ENCODE measurements at places on chromosomes 13 and 19. TPM values are rescaled to one million over a fixed set of nuclear protein-coding genes. Genes with fewer than 3 reads are reported as not detected.

DNA sequence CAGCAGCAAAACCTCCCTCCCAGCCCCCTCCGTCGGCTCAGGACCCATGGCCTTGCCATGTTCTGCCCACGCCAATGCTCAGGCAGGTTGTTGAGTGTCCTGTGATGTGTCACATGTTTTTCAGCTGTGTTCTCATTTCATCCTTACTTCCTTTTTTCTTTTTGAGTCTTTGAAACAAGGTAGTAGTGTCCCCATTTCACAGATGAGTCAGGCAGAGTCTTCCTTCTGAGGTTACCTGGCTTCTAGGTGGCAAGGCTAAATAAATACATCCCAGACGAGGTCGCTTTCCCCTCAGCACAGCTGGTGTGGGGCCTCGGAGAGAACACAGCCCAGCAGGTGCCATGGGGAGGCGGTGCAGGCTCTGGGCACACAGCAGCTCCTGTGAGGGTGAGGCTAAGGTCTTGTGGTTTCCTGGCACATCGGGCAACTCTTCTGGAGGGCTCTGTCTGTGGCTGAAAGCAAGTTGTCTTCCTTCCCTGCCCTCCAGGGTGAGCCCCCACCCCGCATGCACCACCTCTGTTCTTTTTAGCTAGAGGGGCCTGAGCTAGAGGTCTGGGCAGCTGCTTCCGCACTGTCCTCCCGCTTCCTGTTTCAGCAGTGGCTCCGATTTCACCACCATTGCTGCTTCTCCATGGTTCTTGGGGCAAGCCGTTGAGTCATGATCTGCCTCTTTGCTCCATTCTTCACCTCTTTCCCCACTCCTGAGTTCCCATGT, 15.1 kb downstream of the PRAM1 start:
- DNase-seq = no peak

GRCh38 chr19:30733826-30734550, 361.8 kb downstream of the ZNF536 start:
- DNase-seq = peak; percentile 56

DNA sequence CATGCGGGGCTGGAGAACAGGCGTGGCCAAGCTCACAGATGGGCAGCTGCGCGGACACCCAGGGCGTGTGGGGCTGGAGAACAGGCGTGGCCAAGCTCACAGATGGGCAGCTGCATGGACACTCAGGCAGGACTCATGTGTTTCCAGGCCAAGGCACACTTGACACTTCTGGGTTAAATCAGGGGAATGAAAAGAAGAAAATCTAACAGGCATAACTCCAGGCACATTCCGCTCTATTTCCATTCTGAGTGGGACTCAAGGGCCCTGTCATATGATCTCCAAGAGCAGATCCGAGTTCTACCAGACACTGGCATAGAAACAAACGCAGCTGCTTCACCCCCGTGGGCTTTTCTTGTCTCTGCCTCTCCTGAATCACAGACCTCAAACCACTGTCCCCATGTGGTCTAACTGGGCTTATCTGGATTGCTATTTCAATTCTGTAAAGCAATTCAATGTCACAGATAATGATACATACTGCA, 17.4 kb upstream of the C13orf46 start:
- no peak for DNase-seq

GRCh38 chr13:61531383-61532065, 115.9 kb upstream of the PCDH20 start:
- no peak for DNase-seq

DNA sequence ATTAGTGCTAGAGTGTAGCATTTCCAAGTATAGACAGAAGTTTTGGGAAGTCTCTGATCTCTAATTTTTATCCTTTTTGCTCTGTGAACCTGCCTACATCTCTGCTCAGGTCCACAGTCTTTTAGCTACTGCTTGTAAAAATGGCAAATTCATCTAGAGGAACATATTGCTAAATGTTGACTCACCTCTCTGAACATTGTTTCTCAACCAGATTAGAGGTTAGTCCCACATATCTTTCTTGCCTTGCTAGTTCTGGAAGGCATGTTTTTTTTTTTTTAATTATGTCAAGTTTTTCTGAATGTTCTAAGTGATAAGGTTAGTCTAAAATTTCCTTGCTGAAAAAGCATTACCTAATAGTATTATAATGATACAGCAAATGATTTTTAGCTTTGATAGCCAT, 2889.6 kb upstream of the PCDH20 start:
- DNase-seq = no peak

- peak; percentile 71 for DNase-seq
Observed at GRCh38 chr19:35732540-35733179, 9.6 kb downstream of the IGFLR1 start.

DNA sequence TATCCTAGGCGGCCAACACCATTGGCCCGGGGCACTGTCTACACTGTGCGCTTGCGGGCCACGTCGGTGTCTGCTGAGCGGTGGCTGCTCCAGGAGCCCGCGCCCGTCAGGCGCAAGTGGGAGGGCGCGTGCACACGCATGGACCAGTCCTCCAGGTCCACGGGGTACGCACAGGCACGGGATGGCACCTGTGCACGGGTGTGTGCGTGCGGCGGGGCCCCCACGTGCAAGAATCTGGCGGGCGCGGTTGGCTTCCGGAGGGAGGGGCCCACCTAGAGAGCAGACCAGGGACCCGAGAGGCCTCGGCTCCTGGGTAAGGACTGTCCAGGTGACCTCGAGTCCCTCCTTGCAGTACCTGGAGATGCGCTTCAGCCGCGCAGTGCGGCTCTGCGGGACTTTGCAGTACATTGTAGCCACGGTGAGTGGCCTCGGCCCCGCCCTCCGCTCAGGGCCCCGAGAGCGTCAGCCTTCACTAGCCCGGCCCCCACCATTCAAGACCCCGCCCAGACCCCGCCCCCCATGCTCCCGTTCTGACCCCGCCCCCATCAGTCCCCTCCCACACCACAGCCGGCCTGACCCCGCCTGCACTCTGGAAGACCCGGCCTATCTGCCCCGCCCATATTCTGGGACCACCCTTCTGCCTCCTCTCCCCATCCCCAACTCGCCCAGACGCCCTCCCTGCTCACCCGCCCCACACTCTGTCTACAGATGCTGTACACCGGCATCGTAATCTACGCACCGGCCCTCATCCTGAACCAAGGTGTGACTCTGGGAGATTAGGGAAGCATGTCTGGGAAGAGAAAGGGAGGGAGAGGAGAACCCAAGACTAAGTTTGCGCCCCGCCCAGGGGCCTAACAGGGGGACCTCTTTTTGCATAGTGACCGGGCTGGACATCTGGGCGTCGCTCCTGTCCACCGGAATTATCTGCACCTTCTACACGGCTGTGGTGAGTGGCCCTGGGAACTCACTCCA, 2.3 kb downstream of the SLC5A5 start:
- DNase-seq = peak; percentile 38

DNA sequence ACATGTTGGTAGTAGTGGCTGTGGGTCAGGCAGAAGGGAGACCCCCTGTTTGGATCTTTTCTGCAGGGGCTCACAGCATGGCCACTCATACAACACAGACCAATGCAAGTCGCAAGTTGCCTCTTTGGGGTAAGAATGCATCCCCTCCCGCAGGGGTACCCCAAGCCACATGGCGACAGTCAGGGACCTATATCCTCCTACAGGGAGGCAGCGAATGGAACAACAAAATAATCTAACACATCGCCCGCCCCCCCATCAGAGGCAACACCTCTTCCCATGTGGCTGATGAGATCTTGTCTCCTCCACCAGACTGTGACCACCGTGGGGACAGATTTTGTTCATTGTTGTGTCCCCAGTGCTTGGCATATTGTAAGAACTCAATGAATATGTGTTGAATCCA, 40.7 kb upstream of the PNMA8B start:
- DNase-seq = no peak

DNA sequence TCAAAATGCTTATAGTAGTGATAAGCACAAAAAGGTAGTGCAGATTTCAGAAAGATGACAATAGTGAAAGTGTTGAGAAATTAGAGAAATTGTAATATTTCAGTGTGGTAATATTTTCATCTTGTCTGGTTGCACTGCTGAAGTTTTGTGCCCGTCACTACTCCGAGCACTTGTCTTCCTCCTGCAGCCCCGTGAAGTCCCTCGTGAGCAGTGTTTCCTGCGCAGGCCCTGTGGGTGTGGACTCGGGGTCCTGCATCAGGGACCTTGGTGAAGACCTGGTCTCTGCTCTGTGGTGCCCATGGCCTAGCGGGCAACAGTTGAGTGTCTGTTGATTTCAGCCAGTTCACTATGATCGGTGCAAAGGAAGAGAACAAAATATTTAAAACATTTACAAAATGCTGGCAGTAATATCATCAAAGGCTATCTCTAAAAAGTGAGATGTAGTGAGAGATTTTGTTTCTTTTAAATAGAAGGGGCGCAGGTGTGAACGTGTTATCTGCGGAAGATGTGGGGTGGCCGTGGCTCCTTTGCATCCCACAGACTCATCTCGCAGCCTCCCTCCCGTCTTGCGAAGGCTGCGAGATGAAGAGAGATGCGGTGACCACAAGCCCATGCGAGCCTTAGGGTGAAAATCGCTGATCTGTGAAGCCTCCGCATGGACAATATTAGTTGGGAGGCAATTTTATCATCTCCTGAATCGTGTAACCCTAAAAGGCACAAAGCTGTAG, 27.7 kb upstream of the DCUN1D2 start:
- peak; percentile 43 for DNase-seq

DNA sequence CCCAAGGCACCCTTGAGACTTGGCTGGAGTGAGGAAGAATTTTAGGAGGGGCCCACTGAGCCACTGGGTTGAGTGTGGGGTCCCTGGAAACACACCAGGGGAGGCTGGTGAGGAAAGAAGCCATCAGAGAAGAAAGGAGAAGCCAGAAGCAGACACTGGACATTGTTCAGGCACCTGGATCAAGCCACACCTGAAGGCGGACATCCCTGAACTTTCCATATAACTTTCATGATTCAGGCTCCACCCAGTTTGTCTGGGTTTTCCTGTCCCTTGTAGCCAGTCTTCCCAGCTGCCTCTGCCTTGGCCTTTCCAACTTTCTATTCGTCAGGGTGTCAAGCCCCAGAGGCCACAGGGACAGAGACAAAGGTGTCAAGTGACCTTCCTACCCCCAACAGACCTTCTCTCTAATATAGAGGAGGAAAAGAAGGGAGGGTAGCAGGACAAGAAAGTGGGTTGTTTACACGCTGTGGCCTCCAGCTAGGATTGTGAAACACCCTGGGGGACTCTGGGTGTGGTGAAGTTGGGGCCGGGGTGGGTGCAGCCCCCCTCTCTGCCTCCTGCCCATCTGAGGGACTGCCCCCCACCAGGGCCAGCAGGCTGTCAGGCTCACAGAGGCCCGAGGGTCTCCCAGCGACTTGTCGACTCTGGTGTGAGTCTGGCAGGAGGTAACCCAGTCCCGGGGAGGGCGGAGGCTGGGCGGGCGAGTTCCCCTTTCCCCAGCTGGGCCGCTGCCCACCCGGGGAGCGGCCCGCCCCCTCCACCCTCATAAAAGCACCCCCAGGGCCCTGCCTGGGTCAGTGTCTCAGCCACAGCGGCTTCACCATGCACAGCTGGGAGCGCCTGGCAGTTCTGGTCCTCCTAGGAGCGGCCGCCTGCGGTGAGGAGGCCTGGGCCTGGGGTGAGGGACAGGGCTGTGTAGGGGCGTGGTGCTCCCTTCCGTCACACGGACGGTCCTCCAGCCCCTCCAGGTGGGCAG, at the start of gene CFD:
CFD (plus strand) TSS at position 797 of the 976 bp plus-strand sequence; CDS start at position 823, 26 bp downstream.
- DNase-seq = no peak

DNA sequence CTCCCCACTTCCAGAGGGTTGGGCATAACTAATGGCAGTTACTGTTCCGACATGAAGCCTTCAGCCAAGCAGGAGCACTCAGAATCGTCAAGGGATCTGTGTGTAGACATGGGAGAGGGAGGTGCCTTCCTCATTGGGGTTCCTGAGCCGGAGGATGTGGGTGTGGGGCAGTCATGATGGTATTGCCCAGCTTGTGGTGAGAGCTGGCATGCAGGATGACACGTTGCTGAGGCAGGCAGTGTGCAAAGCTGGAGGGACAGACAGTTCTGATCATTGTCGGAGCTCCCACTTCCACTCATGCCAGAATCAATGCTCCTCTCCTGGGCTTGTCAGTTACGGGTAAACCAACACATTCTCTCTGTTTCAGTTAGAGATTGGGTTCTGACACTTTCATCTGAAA, 83.9 kb upstream of the TSC22D1 start:
- no peak for DNase-seq

- no peak for DNase-seq
Observed at GRCh38 chr13:113919761-113920559, 53.9 kb downstream of the C13orf46 start.

C19orf81 gene
- 3.0 TPM for total RNA-seq

NAPSA gene
- total RNA-seq = 217 TPM

CCDC169 gene
- total RNA-seq = 1.5 TPM

CYP2F1 gene
- not detected for total RNA-seq

ZNF607 gene
- total RNA-seq = 9.9 TPM

GPR180 gene
- total RNA-seq = 5.2 TPM

ZNF614 gene
- 9.4 TPM for total RNA-seq

ZNF675 gene
- 11.4 TPM for total RNA-seq

DCAF15 gene
- total RNA-seq = 35.5 TPM

Measured in kidney (tissue), 22 donors.